IMR-90 (cell line): ENCODE measurements at places on chromosomes 11 and 22. TPM values are rescaled to one million over a fixed set of nuclear protein-coding genes. Genes with fewer than 3 reads are reported as not detected.

GALNT18 gene
- 9.4 and 11.3 TPM in 2 replicates for total RNA-seq

FAM111B gene
- 9.3 and 13.9 TPM in 2 replicates for total RNA-seq

APOA5 gene
- total RNA-seq = not detected in 2 replicates

PGA5 gene
- not detected in 2 replicates for total RNA-seq

RIMBP3C gene
- total RNA-seq = 0.28 and 0.36 TPM in 2 replicates

TRIM49 gene
- not detected in 2 replicates for total RNA-seq

ACTN3 gene
- total RNA-seq = under 0.01 TPM in 2 replicates

C11orf86 gene
- not detected in 2 replicates for total RNA-seq

FDXACB1 gene
- 3.0 and 3.3 TPM in 2 replicates for total RNA-seq

NTM gene
- 17.8 and 19.5 TPM in 2 replicates for total RNA-seq

TRIM66 gene
- total RNA-seq = 3.9 and 5.0 TPM in 2 replicates

ACRV1 gene
- total RNA-seq = not detected in 2 replicates

BMAL1 gene
- 9.9 and 13.1 TPM in 2 replicates for total RNA-seq

OR5P2 gene
- 0.28 TPM in 1 of 2 replicates, not detected in the other for total RNA-seq

CYTH4 gene
- total RNA-seq = 0.28 and 0.36 TPM in 2 replicates

LRRC32 gene
- 4.2 and 5.2 TPM in 2 replicates for total RNA-seq

TCP11L1 gene
- total RNA-seq = 17.4 and 23.1 TPM in 2 replicates

APOBEC3B gene
- 17.2 and 17.6 TPM in 2 replicates for total RNA-seq

UCP3 gene
- total RNA-seq = under 0.01 TPM in 2 replicates

CCDC81 gene
- total RNA-seq = 5.6 and 6.5 TPM in 2 replicates

HEPN1 gene
- not detected in 2 replicates for total RNA-seq

PLEKHA7 gene
- total RNA-seq = not detected in 2 replicates

FBLN1 gene
- total RNA-seq = 11.3 and 11.4 TPM in 2 replicates

RASGRP2 gene
- not detected in 2 replicates for total RNA-seq

MS4A2 gene
- not detected in 2 replicates for total RNA-seq

ELMOD1 gene
- total RNA-seq = 0.18 and 0.28 TPM in 2 replicates
